ENCODE measurements at places on chromosomes 7 and 10.
A peak's percentile ranks its signal among the peaks of the same experiment; 100 is the strongest.

- DNase-seq, result no peak
These were observed 26.4 kb upstream of the SVOPL start for GRCh38 chr7:138727336-138728099.

DNA sequence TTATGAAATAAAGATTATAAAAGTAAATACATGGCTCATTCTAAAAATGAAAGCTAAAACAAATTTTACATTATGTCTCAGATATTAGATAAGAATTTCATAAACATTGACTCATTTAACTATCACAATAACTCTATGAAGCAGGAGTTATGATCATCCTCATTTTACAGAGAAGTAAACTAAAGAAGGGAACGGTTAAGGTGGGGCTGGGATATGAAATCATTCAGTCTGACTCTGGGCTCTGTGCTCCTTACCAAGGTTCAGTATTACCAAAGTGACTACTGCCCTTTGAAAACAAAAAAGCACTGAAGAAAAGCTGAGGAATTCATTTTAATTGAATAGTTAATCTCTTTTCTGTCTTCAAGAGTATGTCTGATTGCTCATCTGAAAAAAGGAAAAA is 22.1 kb upstream of the CUBN start:
- DNase-seq, result no peak

DNA sequence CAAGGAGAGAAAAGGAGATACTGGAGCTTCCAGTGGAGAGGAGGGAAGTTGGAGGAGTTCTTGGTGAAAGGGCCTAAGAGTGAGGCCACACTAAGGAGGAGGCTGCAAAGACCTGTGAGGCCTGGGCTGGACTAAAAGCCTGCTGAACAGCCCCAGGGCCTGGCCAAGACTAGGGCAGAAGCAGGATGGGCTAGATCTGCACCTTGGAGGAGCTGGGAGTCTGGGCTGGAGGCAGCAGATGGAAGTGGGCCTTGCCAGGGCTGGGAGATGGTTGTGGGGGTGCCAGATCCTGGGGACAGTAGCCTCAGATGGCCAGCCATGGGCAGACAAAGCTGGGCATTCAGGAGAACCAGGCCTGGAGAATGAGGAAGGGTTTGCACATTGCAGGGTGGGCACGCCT is 6.5 kb upstream of the PURB start:
- no peak for DNase-seq

DNA sequence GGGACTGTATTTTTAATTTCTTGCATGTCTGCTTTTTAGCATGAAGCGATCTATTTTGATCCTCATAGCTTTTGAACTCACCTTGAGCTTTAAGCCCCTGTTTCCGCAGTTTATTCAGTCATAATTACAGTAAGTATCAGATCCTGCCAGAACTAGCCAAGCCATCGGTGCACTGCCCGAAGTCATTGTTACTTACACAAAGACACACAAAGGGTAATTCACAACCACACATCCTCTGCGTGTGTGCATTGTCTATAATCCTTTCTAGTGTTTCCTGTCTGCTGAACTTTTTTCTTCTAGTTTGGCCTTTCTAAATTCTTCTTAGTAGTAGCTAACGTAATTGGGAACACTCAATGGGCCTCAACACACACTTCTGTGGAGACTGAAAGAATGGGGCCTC is 133.0 kb downstream of the SFMBT2 start:
- DNase-seq, result no peak

DNA sequence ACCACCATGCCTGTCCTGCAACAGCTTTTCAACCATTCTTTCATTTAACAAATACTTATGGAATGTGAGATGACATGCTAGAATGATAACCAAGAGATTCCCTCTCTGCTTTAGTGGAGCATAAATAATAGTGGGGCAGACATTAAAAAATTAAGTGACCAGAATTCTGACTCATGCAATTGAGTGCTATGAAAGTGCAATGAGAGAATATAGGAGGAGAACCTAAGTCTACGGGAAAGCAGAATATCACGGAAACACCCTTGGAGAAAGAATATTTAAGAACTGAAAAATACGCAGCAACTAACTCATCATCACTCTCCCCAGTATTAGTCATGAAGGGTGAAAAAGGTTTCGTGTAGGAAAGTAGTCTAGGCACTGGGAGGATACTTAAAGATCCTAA is 7.1 kb downstream of the KIF5B start:
- DNase-seq, result peak; percentile 77

- no peak for DNase-seq
These were observed 62.2 kb downstream of the KCNMA1 start for GRCh38 chr10:77575271-77576006.

DNA sequence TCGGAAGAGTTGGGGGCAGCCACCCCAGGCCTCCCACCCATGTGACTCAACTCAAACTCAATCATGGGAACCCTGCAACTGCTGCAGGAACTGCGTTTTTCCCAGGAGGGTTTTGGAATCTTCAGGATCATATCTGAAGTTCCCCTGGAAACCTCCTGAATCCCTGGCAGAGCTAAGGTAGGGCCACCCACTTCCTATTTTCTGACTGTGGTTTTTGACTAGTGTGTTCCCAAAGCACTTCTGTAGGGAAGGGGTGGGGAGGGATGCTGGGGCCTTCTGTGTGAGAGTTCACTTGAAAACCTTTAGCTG is 127.6 kb upstream of the UNC5B start:
- DNase-seq, result no peak

DNA sequence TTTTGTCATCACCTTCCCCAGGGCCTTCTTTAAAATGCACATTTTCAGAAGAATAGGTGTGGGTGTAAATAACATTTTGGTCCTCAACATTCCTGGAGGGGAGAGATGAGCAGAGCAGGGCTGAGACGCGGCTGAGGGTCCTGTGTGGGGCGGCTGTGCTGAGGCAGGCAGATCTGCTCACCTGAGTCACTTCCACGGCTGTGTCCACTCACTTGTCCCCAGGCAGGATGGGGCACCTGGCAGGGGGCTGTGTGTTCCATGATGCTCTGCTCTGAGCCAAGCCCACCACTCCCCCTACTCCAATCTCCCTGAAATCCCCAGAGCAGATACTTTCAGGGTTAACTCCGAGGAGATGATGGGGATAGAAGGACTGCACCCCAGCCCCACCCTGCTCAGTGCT is 93.8 kb downstream of the GLRX3 start:
- DNase-seq, result no peak

DNA sequence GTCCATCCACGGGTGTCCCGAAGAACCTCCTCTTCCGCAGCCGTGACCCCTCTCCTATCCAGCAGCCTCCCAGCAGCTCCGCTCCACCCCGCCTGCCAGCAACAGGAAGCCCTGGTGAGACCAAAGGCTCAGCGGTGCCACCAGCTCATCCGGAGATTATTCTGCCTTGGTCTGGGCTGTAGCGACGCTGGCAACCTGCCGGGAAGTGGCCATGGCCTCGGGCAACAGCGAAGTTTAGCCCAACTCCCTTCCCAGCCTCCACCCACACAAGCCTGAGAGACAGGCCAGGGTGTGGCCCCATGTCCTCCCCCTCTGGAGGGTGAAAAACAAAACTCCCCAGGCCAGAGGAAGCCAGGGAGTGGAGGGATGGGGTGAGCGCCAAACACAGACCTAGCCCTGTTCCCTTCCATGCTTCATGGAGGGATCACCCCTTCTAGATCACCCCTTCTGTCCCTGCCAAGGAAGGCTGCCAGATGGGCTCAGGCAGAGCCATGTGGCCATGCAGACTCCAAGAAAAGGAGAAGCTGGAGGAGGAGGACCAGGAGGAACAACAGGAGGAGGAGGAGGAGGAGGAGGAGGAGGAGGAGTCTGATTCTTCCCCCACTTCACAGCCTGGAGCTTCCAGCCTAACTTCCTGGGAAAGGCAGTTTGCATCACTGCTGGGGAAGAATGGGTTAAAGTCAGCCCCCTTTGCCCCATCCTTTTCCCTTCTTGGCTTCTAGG is 918 bp downstream of the CALHM2 start:
- peak; percentile 89 for DNase-seq

DNA sequence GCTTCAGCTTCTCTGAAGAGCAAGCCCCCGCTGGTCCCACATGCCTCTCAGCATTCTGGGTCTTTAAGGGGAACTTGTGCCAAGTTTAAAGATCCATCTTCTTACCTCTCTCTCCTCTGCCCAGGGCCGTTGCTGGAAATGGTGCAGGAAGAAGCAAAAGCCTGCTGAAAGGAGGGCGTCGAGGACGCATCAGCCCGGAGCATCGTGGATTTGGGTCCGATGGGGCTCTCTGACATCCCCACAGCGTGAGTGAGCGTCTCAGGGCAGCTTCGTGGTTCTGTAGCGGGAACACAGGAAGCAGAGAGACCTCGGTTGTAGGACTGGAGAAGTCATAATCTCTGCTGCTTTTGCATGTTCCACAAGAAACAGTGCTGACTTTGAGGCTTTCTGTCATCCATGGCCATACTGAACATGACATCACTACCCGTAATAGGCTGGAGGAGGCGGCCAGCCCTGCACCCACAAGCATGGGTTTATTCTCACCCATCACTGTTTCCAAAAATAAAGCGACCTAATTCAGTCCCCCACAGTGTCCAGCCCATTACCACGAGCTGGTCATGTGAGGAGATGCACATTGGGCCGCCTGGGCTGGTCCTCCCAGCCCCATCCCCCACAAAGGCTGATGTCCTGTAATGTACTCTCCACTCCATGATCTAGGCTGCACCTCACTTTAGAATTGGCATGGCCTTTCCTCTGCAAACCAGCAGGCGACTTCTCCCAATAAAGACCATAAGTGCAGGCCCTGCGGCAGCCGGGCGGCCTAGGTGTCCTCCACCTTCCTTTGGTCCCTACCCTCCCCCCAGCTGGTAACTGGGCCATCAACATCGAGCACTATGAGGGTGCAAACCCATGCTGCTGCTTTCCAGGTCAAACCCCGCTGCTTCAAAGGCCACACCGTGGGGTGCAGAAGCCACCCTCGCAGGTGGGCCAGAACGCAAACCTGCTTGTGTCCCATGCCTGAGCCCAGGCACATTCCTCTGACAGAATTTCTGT is 276.9 kb downstream of the TNS3 start:
- no peak for DNase-seq

DNA sequence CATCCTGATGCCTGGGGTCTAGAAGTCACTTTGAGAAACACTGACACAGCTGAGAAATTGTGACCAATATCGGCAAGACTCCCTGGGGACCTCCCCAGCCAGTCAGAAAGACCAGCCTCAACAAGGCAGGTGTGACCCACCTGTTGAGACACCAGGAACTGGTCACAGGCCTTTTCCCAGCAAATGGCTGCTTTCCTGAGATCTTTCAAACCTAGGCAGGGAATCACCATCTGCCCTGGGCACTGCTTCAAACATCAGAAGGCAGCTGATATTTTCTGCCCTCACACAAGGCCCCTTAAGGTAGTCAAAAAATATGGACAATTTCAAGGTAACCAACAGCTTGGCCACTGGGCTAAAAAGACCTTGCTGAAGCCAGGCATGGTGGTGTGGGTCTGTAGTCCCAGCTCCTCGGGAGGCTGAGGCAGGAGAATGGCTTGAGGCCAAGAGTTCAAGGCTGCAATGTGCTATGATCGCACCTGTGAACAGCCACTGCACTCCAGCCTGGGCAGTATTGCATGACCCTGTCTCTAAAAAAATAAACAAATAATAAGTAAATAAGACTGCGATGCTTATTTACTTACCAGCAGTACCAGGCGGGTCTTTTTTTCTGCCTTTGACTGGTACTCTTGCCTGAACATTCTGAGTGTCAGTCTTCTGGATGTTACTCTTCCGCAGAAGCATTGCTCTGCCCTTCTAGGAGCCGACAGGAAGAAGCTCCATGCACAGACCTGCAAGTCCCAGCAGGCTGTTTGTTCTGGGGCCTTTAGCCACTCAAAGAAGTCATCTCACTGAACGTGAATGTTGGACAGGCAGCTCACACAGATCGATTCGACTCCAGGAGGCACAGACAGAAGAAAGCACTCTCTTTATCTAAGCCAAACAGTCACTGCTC is 59.7 kb downstream of the SORBS1 start:
- no peak for DNase-seq

GRCh38 chr7:128053023-128053422 is 21.8 kb upstream of the LRRC4 start:
- peak; percentile 57 for DNase-seq

GRCh38 chr7:17307000-17307399 is 8.5 kb downstream of the AHR start:
- DNase-seq, result peak; percentile 40

GRCh38 chr10:83612050-83612449 is 527.3 kb upstream of the GHITM start:
- DNase-seq, result peak; percentile 94

DNA sequence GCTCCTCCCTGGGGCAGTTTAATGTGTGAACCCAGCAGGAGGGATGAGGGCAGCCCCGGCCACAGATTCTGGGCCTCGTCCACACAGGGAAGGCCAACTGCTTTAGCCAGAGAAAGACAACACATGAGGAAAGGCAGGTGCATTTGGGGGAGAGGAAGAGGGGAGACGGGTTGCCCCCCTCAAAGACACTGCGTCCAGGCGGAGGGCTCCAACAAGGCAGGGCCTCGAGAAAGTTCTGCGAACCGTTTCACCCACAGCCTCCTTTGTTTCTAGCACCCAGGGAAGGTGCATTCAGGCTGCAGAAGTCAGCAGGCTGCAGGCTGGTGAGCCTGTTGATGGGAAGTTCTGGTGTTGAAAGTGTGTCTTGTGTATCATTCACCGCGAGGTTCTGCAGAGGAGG is 10.1 kb downstream of the FOXL3 start:
- DNase-seq, result no peak

- no peak for DNase-seq
These were observed 14.8 kb upstream of the ZC3HAV1 start for GRCh38 chr7:139124084-139124914.

GRCh38 chr7:6530626-6531491 is 20.4 kb downstream of the GRID2IP start:
- no peak for DNase-seq

DNA sequence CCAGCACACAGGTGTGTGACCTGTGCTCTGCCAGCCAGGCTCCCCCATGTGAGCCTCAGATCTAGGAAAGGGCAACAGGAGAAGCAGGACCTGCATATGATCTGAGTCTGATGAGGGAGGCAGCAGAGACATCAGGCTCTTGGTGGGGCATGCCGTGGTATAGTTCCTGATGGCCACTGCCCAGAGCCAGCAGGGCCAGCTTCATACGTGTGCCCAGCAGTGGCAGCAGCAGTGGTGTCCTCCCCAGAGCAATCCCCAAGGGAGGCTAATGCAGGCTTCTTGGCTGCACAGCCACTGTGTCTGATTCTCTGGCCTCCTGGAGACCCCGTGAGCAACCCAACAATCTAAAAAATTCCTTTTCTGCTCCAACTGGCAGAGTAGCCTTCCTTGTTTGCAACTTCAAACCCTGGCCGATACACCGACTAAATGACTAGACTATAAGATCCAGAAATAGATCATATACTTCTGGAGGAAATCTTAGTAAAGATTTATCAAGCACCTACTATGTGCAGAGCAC is 230.6 kb upstream of the ZMIZ1 start:
- no peak for DNase-seq

DNA sequence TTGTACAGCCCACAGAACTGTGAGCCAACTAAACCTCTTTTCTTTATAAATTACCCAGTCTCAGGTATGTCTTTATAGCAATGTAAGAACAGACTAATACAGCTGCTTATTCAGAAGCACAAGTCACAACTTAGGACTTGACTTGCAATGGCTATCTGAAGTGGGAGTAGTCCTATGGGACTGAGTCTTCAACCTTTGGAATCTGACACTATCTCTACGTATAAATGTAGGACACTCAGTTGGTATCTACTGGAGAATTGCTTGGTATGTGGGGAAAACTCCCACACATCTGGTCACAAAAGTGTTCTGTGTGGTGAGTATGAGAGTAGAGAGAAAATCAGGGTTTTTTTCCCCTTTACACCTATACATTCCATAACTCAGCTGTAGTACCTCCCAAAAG is 12.3 kb upstream of the PANK1 start:
- DNase-seq, result no peak
